ENCODE measurements at places on chromosomes 1 and 21.

DNA sequence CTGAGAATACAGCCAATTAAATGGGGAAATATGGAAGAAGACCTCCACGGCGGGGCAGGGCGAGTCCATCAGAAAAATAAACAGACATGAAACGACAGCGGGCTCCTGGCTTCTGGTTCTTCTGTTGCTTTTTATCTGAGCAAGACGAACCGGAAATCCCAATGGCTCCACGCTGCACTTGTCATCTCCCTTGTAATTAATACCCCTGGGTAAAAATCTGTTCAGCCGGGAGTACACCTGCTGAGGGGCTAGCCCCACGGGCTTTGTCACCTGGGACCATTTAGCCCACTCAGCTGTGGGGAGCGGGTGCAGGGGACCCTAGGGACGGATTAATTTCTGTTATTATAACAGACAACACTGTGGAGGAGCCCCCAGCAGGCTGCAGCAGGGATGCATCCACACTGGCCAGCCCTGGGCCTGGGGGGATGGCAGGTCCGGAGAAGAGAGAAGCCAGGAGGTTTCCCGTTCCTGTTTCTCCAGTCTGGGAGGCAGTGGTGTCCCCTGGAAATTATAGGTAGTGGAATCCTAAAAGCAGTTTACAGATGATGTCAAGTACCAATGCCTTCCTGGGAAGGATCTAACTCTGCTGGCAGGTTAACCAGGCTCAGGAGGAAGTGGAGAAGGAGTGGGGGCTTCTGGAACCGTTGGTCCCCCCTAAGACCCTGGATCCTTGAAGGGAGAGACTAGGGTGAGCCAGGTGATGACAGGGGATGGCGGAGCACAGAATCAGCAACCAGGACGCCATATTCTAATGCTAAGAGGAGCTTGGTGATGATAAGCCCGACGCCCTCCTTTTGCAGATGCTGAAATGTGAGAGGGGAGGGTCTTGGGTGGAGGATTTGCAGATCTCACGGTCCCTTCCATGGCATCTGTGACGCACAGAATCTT, 566.1 kb downstream of the PTPRU start:
- DNase-seq: peak; percentile 97

DNA sequence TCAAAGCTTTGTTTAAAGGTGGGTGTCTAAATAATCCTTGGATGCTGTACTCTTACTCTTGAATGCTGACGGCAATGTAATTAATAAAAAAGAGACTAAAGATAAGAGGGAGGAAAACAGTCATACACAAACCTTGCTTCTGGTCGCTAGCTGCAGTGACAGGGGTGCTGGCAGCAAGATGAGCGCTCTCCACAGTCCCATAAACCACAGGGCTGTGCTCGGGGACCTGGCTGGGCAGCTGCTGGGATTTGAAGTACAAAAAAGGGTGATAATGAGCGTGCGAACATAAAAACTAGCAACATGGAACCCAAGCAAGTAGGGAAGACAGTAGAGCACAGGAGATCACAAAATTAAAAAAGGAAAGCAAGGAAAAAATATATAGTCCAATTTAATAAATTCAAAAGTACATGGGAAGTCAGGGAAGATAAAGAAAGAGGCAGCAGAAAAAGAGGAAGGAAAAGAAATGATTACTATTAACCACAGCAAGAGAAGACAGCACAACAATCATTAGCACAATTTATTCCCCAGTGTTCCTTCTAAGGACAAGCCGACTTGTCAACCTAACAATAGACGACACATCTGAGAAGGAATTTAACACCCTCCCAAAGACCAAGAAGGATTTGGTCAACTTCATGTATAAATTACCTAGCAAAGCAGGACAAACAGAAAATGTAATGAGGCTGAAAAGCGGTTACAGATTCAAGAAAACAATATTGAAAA, 162.9 kb upstream of the HP1BP3 start:
- DNase-seq: no peak

GRCh38 chr1:172398970-172399755, 21.3 kb upstream of the C1orf105 start:
- DNase-seq: no peak

- DNase-seq: no peak
Observed at GRCh38 chr1:155888481-155888880, 22.7 kb downstream of the RIT1 start.

GRCh38 chr1:74767490-74767889, 34.5 kb downstream of the TYW3 start:
- no peak for DNase-seq
